NCI-H526 treated with DMSO at 0.1 percent for 48 hours (cell line): ENCODE measurements at places on chromosomes 2 and 18.

GRCh38 chr2:191366199-191366598, 121.0 kb downstream of the MYO1B start:
- DNase-seq = no peak

DNA sequence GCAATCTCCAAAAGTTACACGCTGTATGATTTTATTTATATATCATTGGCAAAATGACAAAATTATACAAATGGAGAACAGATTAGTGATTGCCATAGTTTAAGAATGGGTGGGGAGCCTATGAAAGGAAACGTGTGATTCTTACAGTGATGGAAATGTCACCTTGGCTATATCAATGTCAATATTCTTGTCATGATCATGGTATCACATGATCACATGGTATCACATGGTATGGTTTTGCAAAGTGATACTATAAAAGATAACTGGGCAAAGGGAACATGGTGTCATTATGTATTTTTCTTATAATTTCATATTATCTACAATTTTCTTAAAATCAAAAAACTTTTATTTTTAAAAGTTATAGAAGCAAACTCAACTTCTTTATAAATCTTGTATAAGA, 606.2 kb upstream of the ZEB2 start:
- no peak for DNase-seq

DNA sequence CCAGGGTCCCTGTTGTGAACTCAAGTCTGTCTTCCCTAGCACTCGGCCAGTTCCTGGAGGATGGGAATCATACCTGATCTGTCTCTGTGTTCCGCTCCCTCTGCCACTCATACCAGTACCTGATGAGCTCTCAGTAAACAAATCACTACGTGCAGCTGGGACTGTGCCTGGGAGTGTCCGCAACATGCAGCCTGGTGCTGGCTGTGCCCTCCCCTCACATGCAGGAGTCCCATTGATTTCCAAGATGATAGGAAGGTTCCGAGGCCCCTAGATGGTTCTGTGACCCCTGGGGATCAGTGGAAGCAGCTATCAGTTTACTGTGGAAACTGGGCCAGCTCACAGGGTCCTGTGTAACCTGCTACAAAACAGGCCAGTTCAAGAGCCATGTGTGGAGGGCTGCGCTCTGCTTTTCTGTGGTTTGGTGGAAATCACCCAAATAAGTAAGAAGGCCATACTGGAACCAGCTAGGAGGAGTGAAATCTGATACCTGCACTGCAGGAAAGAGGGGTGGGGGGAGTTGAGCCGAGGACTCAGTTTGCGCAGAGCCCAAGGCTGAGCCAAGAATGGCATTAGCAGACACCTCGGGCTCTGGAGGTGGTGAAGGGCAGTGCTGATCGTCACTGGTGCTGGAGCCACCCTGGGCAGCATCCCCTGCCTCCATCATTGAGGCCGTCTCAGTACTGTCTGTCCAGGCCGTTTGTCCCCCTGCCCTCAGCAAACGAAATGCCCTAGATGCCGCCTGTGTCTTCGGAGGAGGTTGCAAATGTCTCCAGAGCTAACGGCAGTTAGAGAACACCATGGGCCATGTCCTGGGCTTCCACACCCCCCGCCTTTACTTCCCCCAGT, 93.3 kb downstream of the KLHL29 start:
- DNase-seq = no peak

- DNase-seq = no peak
These were observed 250.1 kb upstream of the VRK2 start for GRCh38 chr2:57796527-57796926.

- no peak for DNase-seq
These were observed 118.0 kb upstream of the TACR1 start for GRCh38 chr2:75317316-75317715.

GRCh38 chr2:173982918-173983317, 17.7 kb upstream of the SP3 start:
- DNase-seq = no peak

DNA sequence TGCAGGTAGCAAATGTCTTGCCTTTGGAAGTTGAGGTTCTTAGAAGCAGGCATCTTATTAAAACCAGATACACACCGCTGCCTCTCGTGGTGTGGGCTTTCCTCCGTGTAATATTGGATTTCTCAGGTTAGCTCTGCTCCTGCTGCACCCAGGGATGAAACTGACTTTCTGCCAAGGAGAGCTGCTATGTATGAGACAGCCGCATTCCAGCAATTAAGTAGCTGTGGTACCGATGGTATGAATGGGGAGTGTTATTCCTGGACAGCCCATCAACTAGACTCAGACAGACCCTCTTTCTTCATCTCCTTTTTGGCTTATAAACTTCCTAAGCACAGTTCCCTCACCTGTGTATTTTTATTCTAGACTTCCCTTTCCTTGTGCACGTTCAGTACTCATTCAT, 6.8 kb upstream of the EHD3 start:
- DNase-seq = no peak

GRCh38 chr2:191350826-191351225, 105.6 kb downstream of the MYO1B start:
- DNase-seq = no peak

DNA sequence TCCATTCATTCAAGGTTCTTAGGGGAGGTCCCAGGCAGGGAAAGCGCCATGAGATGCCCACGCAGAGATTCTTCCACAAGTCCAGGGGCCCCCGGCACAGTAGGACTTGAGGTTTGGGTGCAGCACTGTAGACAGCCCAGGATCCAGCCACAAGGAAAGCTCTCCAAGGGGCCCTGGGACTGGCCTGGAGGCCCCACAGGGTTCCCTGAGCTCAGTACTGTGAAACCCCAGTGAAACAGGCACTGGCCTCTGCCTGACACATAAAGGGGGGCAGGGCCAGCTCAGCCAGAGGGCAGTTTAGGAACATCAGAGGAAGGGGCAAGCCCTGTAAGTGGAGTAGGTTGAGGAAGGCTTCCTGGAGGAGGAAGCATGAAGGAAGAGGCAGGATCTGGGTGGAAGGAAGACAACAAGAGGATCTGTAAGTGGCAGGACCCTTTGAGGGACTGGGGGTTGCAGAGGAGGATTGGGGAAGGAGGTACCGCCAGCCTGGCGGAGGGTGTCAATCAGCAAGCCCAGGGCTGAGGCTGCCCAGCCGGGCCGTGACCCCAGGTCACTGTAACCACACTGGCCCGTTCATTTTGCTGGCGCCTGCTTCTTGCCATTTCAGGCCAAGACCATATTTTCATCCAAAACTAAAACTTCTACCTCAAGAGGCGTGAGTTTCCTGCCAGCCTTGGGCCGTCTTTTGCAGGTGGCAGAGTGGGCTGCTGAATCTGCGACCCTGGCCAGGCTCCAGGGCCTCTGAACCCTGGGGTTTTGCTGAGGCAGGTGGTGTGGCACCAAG, 175.2 kb downstream of the SMAD7 start:
- DNase-seq = no peak

- no peak for DNase-seq
These were observed 271.8 kb downstream of the MBD2 start for GRCh38 chr18:53952700-53953099.

- no peak for DNase-seq
These were observed 2.8 kb downstream of the FOSL2 start for GRCh38 chr2:28395334-28396061.

DNA sequence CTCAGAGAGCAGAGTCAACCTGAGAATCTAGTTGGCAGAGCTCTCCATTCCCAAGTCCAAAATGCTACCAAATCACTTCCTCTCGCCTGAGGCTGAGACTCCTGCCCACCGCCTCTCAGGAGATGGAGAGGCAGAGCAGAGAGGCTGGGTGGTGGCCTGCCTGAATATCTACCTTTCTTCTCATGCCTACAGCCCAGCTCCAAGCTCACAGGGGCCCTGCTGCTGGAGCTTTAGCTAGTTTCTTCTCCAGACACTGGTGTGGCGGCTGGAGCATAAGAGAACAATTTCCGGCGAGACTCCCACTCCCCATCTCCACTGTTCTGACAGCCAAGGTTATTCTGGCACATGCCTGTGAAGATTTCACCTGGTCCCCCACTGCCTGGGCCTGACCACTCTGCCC, 8.1 kb upstream of the CYP26B1 start:
- no peak for DNase-seq

GRCh38 chr2:205767617-205768016, 85.3 kb downstream of the NRP2 start:
- DNase-seq = no peak

DNA sequence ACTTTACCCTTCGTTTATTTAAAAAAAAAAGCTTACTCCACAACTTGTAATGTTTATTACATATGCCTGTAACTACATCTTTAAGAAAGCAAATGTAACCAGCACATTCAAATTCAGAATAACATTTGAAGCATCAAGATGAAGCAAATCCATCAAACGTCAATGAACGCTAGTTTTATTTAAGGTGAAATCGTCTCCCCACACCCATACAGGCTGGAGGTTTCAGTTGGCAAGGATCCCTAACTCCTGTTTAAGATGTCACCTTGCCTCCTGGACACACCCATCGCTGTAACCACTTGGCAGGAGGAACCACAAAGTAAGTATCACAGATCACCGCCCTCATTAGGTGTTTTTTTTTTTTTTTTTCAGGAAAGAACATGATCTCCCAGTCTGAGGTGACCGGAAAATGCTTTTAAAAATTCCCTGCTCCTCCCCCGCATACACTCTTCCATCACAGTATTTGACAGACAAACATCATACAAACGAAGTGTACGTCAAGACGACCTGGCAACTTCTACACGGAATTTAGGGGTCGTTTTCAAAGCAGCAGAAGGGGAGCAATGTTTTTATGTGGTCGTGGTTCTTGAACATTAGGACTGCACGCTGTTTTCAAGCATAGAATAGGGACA, 19.7 kb upstream of the STPG4 start:
- DNase-seq = no peak

DNA sequence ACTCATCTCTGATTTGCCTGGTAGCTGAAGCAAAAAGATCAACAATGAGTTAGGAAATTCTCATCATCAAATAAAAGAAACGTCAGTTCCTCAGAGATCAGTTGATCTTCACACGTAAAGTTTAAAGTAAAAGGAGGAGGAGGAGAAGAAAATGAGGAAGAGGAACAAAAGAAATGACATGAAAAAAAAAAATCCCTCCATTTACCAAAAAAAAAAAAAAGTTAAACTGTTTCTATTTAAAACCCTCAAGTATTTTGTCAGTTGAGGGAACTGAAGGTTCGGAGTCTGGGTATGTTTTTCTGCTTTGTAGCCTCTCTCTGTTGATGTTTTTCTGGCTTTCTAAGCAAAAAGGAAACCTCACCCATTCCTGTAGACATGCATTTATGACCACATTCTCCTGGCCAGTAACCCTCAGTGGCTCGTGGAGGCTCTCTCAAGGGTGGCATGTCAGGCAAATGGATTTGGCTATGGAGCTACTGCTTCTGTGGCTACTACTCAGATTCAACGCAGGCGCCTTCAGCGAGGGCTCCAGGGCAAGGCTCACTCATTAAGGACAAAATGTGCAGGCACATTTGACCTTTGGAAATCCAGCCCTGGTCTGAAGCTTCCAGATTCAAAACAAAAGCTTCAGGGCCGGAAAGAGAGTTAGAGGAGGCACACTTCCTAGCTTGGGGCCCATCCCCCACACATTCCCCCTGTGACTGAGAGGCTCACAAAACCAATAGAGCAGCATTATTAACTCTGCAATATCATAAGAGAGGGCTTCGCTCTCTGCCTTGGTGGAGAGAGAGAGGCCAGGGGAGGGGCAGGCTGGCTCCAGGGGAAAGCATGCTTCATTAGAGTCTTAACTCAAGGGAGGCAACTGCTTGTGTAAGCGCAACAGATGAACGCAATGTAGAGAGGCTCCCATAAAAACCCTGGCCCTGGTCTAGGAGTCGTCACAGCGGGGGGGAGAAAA, 22.3 kb downstream of the KLF7 start:
- DNase-seq = no peak
